Dermis blood vessel endothelial cell (primary cell): ENCODE measurements at places on chromosomes 3 and 15.

DNA sequence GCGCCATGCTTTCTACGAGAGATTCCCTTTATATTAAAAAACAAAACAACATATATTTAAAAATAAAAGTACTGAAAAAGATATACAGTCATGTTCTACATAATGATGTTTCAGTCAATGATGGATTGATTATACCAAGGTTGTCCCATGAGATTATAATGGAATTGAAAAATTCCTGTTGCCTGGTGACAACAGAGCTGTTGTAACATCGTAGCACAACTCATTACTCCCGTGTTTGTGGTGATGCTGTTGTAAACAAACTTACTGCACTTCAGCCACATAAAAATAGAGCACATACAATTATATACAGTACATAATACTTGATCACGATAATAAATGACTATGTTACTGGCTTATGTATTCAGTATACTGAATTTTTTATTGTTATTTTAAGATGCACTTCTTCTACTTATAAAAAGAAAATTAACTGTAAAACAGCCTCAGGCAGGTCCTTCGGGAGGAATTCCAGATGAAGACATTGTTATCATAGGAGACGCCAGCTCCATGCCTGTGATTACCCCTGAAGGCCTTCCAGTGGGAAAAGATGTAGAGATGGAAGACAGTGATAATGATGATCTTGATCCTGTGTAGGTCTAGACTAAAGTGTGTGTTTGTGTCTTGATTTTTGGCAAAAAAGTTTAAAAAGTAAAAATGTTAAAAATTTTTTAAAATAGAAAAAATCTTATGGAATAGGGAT, 11.7 kb downstream of the CCR1 start:
- DNase-seq = no peak

- no peak for DNase-seq
Observed at GRCh38 chr15:51496246-51496645, 126.3 kb downstream of the DMXL2 start.

GRCh38 chr15:99399061-99399460, 147.8 kb downstream of the LRRC28 start:
- no peak for DNase-seq

DNA sequence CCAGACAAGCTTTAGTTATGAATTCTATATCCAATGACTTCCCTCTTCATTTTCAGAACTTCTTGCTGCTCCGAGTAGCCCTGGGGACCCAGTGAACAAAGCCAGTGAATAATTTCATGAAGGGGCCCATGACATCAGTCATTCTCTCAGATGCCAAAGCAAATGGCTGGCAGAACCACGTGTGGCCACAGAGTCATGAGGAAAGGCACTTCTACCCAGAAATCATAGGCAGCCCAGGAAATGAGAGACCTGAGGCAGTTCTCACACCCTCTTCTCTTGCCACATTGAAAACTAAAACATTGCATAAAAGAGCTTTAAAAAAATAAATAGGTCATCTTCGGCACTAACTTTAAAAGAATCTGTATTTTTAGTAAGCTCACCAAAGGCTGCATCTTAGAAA, 4.3 kb upstream of the UACA start:
- no peak for DNase-seq

DNA sequence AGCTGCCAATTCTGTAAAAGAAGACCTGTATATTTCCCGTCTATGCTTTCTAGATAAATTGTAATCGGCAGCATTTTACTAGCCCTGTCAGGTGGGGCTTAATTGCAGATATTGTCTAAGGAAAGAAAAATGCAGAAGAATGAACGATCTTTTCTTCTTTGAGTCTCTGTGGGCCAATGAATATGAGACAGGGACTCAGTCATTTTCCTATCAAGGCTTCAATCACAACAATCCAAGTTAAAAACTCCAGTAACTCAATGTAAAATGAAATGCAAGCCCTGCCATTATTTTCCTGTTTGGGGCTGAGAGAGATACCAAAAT, 313.9 kb downstream of the MECOM start:
- no peak for DNase-seq

DNA sequence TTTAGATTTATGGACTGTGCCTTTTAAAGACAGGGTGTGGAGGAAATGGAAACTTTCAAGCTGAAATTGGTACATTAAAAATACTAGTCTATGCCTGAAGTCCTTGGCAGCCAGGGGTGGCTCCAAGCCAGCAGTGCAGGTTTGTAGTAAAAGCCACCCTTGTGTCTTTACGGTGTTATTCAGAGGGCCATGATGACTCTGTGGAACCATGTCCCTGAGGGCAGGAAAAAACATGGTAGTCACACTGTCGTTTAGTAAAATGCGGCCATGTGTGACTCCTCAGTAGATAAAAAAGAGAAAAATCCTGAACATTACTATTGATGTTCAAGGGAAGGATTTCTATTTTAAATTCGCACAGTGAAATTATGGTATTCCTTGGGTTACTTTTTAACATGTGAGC, 2.7 kb downstream of the FAN1 start:
- no peak for DNase-seq

DNA sequence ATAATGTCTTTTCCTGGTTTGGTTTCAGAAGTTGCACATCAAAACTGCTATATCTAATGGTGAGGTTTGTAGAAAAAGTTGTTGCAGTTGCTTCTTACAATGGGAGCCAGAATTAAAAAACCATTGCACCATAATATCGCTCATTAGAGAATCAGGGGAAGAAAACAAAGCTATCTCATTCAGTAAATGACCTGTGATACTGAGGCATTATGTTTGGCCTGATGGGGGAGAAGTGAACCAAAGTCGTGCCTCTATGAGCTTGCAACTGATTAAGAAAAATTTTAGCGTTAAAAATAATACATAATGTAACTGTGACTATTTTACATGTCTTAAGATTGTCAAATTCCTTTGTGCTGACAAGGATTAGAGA, 60.2 kb upstream of the ARHGEF26 start:
- DNase-seq = no peak

DNA sequence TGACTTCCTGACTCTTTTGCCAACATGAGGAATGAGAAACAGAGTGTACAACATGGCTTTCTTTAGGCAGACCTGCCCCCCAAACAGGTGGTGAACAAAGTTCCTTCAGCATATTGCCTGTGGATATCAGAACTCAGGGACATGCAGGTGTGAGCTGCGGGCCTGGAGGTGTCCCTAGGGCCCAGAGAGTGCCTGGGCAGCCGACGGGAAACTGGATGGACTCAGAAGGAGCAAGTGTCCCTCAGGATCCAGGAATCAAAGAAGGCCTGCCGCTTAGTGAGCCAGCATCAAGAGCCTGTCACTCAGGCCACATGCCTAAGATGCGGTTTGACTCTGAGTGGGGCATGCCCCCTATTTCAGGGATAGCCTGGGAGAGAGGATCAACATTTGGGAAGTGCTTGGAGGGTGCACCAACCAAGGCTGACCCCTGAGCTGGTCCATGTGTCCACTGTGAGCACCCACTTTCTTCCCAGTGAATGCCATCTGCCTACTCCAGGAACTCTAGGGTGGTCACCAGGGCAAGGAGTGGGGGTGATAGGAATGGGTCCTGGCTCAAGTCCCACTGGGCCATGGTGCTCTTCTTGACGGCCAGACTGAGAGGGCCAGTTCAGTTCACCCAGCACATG, 16.1 kb upstream of the POLR2M start:
- DNase-seq = no peak

- peak; percentile 75 for DNase-seq
Observed at GRCh38 chr3:187740421-187741399, 4.6 kb downstream of the BCL6 start.

GRCh38 chr15:88467935-88468528, 524 bp downstream of the MRPS11 start:
- DNase-seq = peak; percentile 39

GRCh38 chr3:71902258-71903111, 117.5 kb upstream of the PROK2 start:
- no peak for DNase-seq

DNA sequence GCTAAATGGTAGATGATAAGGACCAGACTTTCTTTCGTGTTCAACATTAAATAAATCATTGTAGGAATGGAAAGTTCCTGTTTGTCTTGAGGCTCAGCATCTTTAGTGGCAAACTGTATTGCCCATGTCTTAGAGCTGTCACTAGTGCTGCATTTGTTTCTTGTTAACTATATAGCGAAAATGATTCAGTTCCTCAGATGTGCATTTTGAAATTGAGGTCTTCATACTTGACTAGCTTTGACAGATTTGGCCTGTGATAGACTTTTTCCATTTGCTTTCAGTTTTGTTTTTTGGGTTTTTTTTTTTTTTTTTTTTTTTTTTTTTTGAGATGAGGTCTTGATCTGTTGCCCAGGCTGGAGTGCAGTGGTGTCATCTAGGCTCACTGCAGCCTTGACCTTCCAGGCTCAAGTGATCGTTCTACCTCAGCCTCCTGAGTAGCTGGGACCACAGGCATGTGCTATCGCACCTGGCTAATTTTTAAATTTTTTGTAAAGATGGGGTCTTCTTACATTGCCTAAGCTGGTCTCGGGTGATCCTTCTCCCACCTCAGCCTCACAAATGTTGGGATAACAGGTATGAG, 9.5 kb upstream of the RPLP1 start:
- no peak for DNase-seq

- DNase-seq = peak; percentile 81
Observed at GRCh38 chr3:99532246-99532645, 106.1 kb upstream of the COL8A1 start.

- no peak for DNase-seq
Observed at GRCh38 chr3:69871251-69871650, 128.3 kb upstream of the SAMMSON start.

DNA sequence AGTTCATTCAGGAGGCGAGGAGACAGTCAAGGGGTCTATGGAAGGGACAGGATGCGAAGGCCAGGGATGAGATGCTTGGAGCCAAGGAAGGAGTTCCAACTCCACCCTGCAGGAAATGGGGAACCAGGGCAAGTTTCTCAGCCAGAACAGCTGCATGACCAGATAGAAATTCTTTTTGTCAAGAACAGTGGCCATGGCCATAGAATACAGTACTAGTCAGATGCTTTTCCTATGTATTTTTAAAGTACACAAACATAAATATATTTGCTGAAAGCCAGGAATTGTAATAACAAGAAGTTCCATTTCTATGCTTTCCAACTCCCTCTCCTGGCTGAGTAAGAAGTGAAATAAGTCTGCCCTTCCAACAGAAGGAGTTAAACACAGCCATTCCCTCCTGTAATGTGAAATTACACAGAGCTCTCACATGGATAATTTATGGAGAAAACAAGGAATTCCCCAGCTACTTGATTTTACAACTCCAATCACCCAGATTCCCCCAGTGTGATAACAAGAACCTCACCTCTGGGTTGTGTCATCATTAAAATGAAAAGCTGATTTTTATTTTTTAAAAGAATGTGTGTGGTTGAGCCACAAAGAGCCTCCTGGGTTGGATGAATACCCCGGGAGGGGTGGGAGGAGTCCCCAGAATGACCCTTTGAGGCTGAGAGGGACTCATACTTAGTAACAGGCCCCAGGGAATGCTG, 124.6 kb upstream of the ARHGEF3 start:
- DNase-seq = no peak

GRCh38 chr3:196111939-196112386, 30.1 kb upstream of the TFRC start:
- no peak for DNase-seq

DNA sequence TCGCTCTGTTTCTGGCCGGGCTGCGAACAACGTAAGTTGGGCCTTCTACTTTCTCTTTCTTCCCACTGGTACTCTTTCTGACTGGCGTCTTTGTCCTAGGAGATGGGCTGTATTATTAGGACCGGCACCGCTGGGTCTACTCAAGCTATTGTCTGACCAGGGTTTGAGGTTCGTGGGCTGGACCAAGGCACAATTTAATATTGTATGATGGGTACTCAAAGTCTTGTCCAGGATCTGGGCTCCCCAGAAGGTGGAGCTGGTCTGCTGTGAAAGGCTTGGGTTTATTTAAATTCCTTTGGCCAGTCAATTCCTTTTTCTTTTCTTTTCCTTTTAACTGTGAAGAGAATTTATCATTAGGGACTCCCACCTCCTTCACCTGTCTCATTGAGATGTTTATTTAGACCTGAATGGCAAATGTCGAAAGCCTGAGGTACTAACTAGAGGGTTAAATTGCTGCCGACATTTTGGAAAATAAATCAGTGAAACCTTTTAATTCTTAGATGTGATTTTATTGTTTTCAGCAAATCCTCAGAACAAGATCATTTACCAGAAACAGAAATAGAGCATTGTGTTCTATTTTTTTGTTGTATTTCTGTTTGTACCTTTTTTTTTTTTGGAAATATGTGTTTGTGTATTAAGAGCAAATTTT, 410 bp downstream of the LRRC49 start:
- peak; percentile 78 for DNase-seq

DNA sequence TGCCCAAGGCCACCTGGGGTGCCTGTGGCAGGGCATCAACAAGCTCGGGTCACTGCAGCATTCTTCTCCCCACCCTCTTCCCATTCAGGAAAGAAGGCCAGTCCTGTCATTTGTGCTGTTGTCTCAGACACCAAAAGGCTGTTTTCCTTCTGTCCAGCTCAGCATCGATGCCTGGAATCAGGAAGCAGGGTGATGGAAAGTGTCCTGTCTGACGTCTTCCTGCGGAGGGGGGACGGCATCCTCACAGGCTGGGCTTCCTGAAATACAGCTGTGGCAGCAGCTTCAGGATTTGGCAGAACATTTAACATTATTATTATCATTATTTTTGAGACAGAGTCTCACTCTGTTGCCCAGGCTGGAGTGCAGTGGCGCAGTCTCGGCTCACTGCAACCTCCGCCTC, 33.0 kb upstream of the ANKDD1A start:
- DNase-seq = peak; percentile 72

- DNase-seq = no peak
Observed at GRCh38 chr15:95132774-95133173, 901.4 kb downstream of the MCTP2 start.

- peak; percentile 39 for DNase-seq
Observed at GRCh38 chr15:48643776-48644466, 1.6 kb downstream of the FBN1 start.

DNA sequence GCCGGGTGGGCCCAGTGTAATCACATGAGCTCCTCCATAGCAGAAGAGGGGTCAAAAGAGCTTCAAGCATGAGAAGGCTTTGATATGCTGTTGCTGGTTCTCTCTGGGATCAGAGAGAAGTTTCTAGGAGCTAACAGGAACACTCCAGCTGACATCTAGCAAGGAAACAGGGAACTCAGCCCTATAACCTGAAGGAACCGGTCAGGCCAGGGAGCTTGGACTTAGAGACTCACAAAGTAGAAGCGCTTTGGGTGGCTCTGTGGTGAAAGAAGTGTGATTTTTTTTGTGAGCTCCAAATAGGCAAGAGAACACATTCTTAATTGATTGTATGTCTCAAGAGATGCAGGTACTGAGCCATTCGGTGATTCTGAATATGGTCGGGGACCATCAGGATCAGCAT, 26.2 kb upstream of the EPHB1 start:
- DNase-seq = no peak

GRCh38 chr15:74470631-74471395, 9.9 kb upstream of the UBL7 start:
- DNase-seq = no peak
